Progenitor cell of endocrine pancreas (in vitro differentiated cells): ENCODE measurements at places on chromosomes 7 and 10.

DNA sequence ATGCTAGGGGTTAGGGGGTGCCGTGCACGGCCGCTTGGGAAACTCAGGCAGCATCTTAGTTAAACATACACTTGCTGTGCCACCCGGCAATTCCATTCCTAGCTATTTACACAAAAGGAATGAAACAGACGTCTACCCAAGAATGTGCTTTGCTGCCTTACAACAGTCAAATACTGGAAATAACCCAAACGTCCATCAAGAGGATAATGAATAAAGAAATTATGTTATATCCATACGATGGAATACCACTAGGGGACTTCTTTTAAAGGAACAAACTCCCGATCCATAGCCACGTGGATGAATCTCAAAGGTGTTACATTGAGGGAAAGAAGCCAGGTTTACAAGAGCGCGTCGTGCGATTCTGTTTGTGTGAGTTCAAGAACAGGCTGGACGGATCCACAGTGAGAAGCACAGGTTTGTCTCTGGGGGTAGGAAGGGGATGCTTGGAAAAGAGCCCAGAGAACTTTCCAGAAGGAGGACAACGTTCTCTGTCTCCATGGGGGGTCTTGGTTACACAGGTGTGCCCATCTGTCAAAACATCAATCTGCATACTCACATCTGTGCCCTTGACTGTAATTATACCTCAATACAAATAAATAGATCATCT is 41.8 kb downstream of the STK32C start:
- no peak for DNase-seq

- DNase-seq = no peak
Measured at GRCh38 chr10:70811881-70812280, 3.9 kb upstream of the SGPL1 start.

DNA sequence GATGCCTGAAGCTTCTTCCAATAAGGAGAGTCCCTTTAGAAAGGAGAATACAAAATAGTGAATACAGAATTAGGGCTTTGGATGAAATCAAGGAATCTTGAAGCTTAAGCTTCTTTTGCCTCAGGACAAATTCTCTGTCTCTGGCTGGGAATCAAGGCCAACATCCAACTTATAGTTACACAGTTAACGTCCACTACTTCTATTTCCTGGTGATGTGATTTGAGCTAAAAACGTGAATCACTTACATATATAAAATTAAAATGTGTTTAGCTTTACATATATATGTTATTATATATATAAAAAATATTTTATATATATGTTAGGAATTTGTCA is 11.4 kb upstream of the INPP5F start:
- no peak for DNase-seq

DNA sequence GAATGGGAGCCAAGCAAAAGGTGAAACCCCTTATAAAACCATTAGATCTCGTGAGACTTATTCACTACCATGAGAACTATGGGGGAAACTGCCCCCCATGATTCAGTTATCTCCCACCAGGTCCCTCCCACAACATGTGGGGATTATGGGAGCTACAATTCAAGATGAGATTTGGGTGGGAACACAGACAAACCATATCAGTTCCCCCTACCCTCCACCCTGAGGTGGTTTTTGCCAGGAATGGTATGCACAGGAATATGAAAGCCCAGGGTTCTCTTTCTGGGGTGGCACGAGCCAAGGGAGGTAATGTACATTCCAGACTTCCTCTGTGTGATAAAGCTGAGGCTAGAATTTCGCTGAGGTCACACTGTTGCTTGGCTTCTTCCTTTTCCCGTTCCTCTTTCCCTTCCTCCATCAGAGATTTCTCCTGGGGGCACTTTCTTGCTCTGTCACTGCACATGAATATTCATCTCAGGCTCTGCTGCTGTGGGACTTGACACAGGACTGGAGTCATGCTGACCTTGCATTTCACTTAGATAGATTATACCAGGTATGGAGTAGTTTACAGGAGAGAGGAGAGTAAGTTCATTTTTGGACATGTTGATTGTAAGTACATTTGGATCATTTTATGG is 347.0 kb upstream of the MTPN start:
- DNase-seq = no peak

DNA sequence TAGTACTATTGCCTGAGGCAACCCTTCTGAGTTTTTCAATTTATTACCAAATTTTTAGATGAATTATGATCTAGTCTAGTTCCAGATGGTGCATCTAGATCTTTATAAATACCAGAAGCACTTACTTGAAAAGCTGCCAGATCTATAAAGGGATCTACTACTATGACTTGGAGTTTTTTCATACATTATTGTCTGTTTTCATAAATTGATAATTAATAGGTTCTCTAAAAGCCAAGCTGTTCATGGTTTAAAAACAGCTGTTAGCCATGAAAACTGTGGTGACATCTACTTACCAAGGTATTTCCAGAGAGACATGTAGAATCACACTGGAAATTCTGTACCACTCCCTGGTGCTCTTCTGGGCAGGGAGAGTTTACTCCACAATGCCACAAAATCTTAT is 786.5 kb upstream of the C7orf33 start:
- no peak for DNase-seq

GRCh38 chr7:27096768-27097514 is 1.1 kb upstream of the HOXA1 start:
- no peak for DNase-seq

DNA sequence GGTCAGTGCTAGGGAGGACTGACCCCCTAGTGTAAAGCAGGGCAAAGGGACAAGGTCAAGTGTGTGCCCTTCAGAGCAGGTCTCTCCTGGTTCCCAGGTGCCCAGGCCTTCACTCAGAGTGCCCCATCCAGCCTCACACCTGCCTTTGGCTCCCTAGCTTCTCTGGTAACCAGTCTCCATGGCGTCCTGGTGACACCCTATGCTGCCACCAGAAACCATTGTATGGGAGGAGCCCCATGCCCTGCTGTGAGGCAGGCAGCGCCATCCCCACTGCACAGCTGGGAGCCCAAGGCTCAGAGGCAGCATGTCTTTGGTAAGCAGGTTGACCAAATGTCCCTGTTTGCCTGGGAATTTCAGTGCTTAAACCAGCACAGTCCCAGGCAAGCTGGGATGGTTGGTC is 33.1 kb upstream of the HMX3 start:
- no peak for DNase-seq
